HEK293T (cell line): ENCODE measurements at places on chromosomes 11 and 22.

GRCh38 chr11:114309517-114309916, 13.3 kb downstream of the NNMT start:
- DNase-seq: no peak

DNA sequence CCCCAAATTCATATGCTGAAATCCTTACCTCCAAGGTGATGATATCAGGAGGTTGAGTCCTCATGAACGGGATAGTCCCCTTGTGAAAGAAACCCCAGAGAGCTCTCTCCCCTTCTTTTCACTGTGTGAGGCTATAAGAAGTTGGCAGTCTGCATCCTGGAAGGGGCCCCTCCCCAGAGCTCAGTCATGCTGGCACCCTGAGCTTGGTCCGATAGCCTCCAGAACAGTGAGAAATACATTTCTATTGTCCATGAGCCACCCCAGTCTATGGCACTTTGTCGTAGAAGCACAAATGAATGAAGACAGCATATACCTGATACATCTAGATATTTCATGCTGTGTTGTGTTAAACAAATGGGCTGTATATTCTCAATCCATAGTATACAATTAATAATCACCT, 81.1 kb upstream of the CRTAM start:
- no peak for DNase-seq

- no peak for DNase-seq
Measured at GRCh38 chr11:118164885-118165284, 11.6 kb downstream of the SCN2B start.

GRCh38 chr22:31055635-31056159, 25.4 kb upstream of the SMTN start:
- DNase-seq: peak; percentile 73

DNA sequence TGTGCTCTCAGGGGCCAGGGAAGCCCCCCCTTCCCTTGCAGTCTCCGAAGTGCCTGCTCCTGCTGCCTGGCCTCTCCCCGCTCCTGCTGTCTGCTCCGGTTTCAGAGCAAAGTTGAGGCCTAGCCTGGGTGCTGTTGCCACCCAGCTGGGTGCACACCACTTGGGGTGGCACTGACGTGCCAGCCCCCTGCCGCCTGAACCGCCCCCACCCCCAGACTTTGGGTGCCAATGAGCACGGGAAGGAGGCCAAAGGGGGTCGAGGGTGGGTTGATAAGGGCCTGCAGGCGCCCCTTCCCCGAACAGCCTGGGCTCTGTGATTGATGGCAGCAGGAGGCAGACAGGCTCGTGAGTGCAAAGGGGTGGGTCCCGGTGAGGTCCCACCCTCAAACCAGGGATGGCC, 48.2 kb downstream of the EMSY start:
- DNase-seq: no peak

DNA sequence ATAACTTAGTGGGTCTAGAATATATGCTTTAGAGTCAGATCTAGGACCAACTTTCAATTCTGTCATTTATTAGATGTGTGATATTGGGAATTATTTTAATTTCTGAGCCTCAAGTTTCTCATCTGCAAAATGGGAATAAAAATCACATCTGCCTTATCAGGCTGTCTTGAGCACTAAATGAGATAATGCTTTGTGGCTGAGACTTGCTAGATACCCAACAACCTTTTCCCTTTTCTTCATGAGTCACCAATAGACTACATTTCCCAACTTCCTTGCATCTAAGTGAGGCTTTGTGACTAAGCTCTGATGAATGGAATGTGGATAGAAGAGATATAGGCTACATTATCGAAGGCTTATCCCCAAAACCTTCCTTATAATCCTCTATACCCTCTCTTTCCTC, 220.7 kb upstream of the SESN3 start:
- no peak for DNase-seq

DNA sequence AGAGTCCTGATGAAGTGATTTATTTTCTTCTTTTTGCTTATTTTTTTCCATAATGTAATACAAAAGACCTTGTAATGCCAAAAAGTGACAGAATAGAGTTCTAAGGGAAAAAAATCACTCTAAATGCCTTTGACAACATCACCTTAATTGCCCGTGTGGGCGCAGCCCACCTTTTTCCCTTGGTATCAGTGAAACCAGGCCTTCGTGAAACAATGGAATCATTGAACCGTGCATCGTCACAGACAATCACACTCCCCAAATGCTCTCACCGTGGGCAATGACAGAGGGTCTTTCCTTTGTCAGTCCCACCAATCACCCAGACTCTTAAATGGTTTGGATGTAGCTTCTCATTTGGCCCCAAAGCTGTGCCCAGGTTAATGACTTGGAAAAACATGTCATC, 9.6 kb upstream of the SLC6A5 start:
- no peak for DNase-seq

DNA sequence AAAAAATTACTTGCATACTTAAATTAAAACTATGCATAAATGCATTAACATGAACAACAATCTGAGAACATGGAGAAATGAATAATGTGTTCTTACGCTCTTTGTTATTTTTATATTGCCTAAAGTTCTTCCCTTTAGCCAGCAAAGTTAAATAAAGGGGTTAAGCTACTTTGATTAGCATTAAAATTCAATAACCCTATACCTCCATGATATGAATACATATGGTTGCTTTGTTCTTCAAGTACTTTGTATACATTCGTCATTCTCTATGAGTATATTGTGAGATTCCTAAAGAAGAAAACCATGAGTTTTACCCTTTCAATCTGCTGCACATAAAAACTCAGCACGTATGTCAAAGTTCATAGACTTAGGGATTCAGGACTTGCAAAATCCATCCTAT, 578.3 kb downstream of the DLG2 start:
- DNase-seq: no peak

DNA sequence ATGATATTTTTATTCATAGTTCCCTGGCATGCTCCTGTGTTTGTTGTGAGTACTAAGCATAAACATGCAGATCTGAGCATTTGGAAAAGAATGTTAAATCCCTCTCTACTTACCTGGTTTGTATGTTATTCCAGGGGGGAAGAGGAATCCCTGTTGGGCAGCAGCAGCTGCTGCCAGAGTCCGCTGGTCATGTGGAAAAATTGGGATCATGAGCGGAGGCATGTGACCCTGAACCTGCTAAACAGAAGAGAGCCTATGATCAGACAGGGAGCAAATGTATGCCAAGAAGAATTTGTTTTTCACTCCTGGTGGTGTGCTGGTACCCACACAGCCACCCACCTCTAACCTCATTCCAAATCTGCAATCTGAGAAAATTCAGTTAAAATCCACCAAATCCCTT, 244.7 kb downstream of the SOX6 start:
- no peak for DNase-seq

GRCh38 chr22:32661296-32661695, 140.2 kb upstream of the TIMP3 start:
- DNase-seq: no peak

- DNase-seq: no peak
Measured at GRCh38 chr11:69449320-69450063, 32.0 kb upstream of the LINC01488 start.

- no peak for DNase-seq
Measured at GRCh38 chr11:28760676-28761390, 652.6 kb downstream of the METTL15 start.

- DNase-seq: no peak
Measured at GRCh38 chr11:114197799-114198500, 98.2 kb upstream of the NNMT start.

- DNase-seq: no peak
Measured at GRCh38 chr11:44687388-44687787, 39.4 kb upstream of the TSPAN18 start.

GRCh38 chr22:47997052-47997590, 1234.7 kb downstream of the TBC1D22A start:
- no peak for DNase-seq

GRCh38 chr11:70383664-70384565, 14.4 kb upstream of the CTTN start:
- no peak for DNase-seq

- no peak for DNase-seq
Measured at GRCh38 chr22:30198152-30198825, 48.3 kb downstream of the LIF start.

DNA sequence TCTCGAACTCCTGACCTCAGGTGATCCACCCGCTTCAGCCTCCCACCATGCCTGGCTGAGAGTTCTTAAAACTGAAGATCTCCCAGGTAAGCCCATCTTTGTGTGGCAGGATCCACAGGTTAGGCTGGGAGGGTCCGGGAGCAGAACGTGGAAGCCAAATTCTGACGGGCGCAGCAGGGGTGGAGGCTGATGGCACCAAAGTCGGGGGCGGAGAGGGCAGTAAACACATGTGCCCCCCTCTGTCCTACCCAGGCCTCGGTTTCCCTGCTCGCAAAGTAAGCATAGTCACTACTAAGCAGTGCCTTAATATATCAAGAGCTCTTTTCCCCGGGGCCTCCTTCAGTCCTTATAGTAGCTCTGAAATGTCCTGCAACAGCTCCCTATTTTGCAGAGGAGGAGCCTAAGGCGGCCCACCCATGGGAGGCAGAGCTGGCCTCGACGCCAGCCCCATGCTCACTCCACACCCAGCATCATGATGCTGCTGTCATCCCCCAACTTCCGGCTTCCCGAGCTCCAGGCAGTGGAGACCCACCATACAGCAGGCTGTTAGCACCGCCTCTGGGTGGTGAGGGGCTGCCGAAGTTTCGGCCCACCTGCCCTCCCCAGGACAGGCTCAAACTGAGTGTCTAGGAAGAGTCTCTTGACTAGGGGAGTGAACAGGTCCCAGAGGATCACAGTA, 230.0 kb downstream of the CTTN start:
- DNase-seq: no peak

- DNase-seq: no peak
Measured at GRCh38 chr11:36012979-36013378, 69.1 kb downstream of the LDLRAD3 start.

- DNase-seq: no peak
Measured at GRCh38 chr11:92845390-92845789, 124.1 kb upstream of the MTNR1B start.

DNA sequence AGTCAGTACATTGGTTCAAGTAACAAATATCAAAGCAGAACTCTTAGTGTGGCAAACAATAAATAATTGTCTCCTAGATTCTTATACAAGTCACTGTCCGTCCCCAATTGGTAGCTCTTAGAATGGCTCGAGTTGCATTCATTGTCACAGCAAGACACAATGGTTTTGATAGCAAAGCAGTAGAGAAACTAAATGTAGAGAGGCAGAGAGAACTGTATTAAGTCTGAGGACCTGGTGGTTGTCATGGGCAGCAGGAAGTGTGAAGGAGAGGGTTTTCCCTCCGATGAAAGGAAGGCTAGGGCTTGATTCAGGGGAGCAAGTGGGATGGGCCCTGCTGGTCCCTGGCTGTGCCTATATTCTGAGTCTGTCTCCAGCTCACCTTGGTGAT, 36.6 kb downstream of the RCOR2 start:
- no peak for DNase-seq

DNA sequence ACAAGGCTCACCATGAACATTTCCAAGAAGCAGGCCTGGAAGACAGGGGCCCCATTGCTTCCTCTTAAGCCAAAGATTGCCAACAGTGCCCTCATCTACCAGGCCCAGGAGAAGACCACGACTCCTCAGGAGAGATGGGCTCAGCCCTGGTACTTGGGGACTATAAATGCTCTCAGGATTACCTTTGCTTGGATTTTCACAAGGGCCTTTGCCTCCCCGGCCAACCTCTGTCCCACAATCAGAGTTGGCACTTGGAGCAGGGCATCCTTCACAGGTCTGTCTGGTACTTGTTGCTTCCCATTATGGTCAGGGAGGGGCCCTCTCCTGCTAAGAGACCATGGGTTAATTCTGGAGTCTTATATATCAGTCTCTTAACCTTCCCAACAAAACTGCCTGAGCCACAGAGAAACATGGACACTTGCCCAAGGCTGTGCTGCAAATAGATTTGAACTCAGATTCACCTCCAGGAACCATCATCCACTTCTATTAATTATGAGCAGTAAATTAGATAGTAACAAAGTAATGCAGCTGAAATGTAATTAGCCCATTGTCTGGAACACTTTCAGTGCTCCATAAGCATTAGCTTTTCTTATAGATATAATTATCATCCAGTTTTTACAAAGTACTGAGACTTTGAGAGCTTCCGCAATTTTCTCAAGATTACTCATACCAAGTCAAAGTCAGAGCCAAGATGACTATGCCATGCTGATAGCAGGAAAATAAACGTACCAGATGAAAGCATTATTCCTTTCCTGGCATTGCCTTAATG, 33.5 kb downstream of the POU2AF3 start:
- DNase-seq: no peak

DNA sequence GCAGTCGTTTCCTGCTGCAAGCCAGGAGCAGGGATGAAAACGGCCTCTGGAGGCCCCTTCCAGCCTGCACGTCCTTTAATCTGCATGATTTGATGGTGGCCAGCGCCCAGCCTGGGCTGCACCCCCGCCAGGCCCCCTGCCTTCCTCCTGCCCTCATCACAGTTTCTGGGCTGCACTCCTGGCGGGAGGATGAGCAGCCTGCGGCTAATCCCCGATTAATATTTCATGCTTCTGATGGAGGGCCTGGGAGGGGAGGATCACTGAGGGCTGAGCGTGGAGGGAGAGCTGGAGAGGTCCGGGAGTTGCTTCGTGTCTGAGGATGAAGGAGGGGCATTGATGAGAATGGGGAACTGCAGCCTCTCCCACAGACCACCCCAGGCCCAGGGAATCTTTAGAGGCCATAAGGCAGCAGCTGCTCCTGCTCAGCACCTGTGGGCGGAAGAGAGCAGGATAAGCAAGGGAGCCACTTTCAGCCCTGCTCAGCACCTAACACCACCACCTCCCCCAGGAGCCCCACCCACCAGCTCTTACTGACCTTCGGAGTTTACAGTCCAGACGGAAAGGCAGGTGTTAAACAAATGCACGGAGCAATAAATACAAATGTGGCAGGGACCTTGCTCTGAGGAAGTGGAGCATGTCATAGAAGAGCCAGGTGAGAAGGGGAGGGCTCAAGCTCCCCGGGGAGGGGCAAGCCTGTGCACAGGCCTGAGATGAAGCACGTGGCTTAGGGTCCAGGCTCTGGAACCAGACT, 135.0 kb upstream of the NECTIN1 start:
- DNase-seq: no peak

GRCh38 chr11:44574610-44575287, 9.3 kb downstream of the CD82 start:
- no peak for DNase-seq

- no peak for DNase-seq
Measured at GRCh38 chr22:17334059-17334458, 35.2 kb upstream of the CECR2 start.

GRCh38 chr11:115572551-115572950, 68.3 kb upstream of the CADM1 start:
- no peak for DNase-seq

- no peak for DNase-seq
Measured at GRCh38 chr11:20278727-20279126, 84.8 kb upstream of the HTATIP2 start.

GRCh38 chr11:67076202-67076601, 19.6 kb downstream of the RHOD start:
- no peak for DNase-seq

- DNase-seq: no peak
Measured at GRCh38 chr11:66919923-66920322, 38.3 kb downstream of the PC start.

DNA sequence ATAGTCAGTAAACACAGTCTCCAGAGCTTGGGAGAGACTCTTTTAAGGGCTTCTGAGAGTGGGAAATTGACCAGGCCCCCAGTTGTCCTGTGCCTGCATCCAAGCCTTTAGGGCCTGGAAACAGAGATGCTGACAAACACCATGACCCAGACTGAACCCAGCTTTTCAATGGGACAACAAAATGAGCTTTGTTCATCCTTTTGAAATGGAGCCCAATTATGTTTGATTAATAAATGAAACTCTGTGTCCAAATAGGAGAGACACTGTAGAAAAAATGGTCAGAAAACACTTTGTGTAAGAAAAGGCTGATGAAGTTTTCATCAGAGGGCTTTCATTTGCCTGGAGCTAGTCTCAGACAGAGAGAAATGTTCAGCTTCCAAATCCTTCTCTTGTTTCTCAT, 146.0 kb downstream of the RRAS2 start:
- DNase-seq: no peak
